ENCODE measurements at places on chromosomes 3 and 15. TPM values are rescaled to one million over a fixed set of nuclear protein-coding genes. Genes with fewer than 3 reads are reported as not detected.

Gene AADACL2
- total RNA-seq, result not detected

Gene LMAN1L
- total RNA-seq, result 0.58 TPM

Gene CLDN16
- not detected for total RNA-seq

Gene EEF1AKMT4
- 4.0 TPM for total RNA-seq

Gene ADGRG7
- total RNA-seq, result not detected

Gene ATP10A
- 37.3 TPM for total RNA-seq

Gene C3orf85
- not detected for total RNA-seq

Gene ZNF654
- 21.5 TPM for total RNA-seq

Gene PLA1A
- not detected for total RNA-seq

Gene MASP1
- 0.38 TPM for total RNA-seq

Gene AAGAB
- 22.9 TPM for total RNA-seq

Gene TMEM44
- 2.3 TPM for total RNA-seq

Gene ULK4
- 19.7 TPM for total RNA-seq

Data from T-cell (primary cell).